ENCODE measurements at places on chromosomes 7 and 10.

- DNase-seq, result no peak
These were observed 59.4 kb downstream of the HTR7 start for GRCh38 chr10:90798482-90798881.

GRCh38 chr10:56586461-56586891 is 225.4 kb upstream of the ZWINT start:
- DNase-seq, result no peak

DNA sequence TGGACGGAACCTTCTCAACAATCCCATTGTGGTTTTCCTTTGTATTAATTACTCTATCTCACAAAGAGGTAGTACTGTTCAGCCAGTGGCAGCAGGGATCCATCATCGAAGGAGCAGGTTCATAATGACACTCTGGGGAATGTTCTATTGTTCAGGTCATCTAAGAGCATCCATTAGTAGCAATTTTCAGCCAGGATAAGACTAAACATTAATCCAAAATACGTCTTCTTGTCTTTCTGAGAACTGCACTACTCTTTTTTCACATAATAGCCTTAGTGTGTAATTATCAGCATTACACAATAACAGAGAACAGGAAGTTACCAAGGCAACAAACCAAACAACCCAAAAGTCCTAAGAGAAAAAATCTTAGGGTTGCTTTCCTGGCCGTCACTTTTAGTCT is 259.5 kb upstream of the VWC2 start:
- DNase-seq, result no peak

GRCh38 chr7:151694828-151695580 is 175.3 kb upstream of the RHEB start:
- no peak for DNase-seq

- no peak for DNase-seq
These were observed 23.7 kb downstream of the XPNPEP1 start for GRCh38 chr10:109899356-109900331.

Data from NCI-H2227 treated with DMSO at 0.1 percent for 48 hours (cell line).